ENCODE measurements at places on chromosomes 11 and 22. TPM values are rescaled to one million over a fixed set of nuclear protein-coding genes. Genes with fewer than 3 reads are reported as not detected.

- DNase-seq = no peak
These were observed 18.8 kb downstream of the SNX19 start for GRCh38 chr11:130897262-130898182.

GRCh38 chr11:122343210-122343609 lies 227.2 kb upstream of the BLID start:
- no peak for DNase-seq

DNA sequence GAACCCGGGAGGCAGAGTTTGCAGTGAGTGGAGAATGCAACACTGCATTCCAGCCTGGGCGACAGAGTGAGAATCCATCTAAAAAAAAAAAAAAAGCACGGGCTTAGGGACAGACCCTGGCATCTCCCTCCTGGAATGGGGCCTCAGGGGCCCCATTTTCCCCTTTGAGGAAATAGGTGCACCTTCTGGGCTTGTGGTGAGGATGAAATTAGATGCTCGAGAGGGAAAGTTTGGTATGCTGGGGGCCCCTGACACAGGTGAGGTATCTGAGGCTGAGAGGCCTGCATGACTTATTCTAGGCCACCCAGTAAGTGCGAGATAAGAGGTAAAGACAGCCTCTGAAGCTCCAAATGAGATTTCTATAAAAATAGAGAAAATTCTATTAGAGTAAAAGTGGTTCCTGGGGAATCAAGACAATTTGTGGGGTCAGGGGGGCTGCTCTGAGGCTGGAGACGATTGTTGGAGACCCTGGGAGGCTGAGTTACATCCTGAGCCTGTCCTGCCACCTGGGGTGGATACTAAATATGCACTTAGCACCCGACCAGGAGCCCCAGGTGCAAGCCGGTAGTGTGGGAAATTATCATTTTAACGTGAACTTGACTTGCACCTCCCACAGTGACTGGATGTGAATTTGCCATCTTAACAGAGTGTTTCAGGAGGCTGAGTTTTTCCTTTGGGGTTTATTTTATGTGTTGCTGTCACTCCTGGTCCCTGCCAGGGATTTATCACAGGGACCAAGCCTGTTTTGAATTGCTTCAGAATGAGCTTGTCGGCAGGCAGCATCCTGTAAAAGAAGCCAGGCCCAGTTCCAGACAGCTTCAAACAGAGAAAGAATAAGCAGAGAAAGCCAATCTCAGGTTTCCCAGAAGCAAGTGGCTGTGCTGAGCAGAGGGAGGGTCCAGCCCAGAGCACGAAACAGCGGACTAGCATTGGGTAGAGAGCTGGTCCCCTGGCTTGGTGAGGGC lies 48.4 kb upstream of the TSKU start:
- no peak for DNase-seq

DNA sequence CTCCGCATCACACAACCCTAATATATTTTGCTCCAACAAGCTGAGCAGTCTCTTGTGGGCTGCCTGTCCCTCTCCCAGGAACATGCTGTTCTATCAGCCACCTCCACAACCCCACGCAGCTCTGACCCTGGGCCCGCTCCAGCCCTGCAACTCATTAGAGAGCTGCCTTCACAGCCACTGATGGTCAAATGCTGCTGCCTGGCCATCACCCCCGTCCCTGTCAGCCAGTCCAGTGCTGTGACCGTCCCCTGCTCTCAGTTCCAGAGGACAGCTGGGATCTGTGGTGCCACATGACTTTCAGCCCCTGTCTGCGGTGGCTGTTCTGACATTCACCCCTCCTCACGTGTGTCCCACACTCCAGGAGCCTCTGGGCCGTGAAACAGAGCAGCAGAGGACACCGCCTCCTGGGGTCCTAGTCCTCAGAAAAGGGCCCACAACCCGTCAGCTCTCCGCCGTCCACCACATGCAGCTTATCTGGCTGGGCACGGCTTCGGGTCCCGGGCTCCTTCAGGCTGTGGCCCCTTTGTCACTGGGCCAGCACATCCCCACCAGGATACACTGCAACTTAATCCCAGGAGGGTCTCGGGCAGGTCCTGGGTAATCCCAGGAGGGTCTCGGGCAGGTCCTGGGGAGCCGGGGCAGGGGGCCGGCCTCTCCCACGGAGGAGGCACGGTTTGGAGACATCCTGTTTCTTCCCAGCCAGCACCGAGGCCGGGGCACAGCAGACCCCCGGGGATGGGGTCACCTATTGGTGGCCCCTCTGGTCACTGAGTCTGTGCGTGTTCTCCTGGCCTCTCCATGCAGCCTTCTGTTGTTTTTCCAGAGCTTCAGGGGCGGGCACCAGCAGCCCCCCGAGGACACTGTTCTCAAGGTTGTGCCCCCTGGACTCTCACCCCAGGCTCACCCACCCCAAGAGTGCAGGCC lies 15.1 kb downstream of the CRELD2 start:
- DNase-seq = no peak

- no peak for DNase-seq
These were observed 89.5 kb downstream of the CWC15 start for GRCh38 chr11:94883878-94884277.

DNA sequence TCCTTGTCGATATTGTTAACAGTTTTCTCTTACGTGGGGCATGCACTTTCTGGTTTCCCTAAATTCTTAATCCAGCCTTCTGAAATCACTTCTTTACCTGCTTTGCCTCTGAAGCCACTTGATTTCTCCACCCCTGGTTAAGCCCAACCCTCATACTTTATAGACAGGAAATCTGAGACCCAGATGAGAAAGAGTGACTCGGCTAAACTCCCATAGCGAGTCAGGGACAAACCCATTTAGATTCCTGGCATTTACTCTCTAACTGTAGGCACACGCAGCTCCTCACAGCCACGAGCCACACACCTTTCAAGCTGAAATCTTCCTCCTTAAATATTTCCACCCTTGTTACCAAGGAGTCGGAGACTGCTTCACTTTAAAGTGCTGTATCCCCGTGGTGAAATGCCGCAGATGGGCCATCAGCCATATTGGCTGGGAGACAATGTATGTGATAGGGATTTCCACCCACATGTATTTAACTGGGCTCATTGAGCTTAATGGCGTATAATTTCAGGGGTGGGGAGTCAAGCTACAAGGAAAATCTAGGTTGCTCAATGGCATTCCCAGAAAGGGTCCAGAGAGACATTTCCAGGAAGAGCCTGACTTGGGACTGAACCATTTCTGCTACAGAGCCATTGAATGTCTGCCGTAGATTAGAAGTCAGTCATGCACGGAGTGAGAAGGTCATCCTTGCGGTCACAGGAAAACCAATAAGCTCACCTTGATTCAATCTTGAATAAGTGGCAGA lies 49.9 kb upstream of the GRK3 start:
- DNase-seq = no peak

- no peak for DNase-seq
These were observed 56.8 kb downstream of the FCHSD2 start for GRCh38 chr11:73085189-73085875.

- DNase-seq = no peak
These were observed 6.2 kb downstream of the CRYAB start for GRCh38 chr11:111905411-111905810.

- no peak for DNase-seq
These were observed 5.9 kb upstream of the ATF4 start for GRCh38 chr22:39514373-39514973.

DNA sequence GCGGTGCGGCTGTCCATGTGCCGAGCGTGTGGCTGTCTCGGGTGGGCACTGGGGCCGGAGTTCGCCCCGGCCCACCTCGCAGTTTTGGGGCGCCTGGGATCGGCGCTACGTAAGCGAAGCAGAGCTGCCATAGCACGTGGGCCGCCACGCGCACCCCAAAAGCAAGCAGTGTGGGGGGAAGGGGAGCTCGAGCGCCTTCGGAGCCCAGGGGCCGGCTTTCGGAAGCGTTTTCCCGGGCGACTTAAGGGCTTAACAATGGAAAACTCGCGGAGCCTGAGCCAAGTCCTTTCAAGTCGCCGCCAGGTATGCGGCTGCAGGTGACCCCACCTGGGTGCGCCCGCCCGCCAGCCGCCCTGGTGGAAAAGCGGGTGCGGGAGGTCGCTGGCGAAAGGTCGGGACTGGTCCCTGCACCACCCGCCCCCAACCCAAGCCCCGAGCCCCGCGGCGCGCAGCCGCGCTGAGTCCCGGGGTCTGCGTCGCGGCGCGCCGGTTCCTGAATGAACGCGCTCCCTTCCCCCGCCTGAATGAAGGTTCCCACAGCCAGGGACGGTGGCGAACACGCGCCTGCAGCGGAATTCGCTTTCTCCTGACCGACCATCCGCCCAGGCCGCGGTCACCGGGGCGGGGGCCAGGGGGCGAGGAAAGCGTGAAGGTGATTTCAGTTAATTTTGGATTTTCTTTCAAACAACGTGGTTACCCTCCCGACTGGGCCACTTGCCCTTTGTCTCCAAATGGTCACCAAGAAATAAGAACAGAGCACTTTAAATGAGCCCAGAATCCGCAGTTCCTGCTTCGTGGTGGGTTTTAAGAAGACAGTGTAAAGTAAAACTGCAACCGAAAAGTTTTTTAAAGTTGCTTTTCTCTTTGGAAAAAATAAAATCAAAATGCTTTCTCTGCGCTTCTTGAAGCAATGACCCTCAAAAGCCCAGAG lies 2.8 kb upstream of the CCND1 start:
- DNase-seq = no peak

DNA sequence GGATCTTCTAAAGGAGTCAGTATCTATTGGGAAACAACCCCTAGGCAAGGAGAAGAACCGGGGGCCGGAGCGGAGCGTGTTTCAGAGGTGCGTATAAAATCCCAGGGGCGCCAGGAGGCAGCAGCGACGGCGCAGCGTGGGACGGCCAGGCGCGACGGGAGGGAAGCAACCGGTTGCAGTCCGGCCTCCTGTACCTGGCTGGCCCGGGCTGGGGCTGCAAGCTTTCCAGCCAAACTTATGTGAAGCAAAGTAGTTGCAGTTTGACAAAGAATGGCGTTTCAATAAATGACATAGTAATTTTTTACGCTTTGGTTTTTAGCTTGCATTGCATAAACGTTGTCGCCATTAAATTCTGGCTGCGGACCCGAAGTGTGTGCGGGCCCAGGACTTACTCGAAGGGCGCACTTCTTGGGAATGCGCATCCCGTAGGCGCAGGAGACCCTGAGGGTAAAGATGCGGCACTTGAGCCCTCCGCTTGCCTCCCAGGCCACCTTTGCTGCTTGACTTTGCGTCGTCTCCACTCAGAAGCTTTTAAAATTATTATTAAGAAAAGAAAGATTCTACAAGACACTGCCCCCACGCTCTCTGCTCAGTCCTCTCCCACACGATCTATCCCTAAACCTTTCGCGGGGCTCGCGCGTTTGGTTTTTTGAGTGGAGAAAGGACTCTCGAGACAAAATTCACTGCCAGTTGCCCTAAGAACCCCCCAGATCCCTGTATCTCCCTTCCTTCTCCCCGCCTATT lies 1.6 kb upstream of the WT1 start:
- no peak for DNase-seq

SMC1B gene
- total RNA-seq = not detected

LINC01488 gene
- total RNA-seq = not detected

NLRP6 gene
- 0.75 TPM for total RNA-seq

SLC43A1 gene
- 1.8 TPM for total RNA-seq

YAP1 gene
- total RNA-seq = 177 TPM
